Left ventricle myocardium inferior (tissue), 1 donor: ENCODE measurements at places on chromosomes 5 and 9. TPM values are rescaled to one million over a fixed set of nuclear protein-coding genes. Genes with fewer than 3 reads are reported as not detected.

ZNF883 gene
- 6.2 TPM for total RNA-seq

TMC1 gene
- total RNA-seq: 0.25 TPM

EPB41L4A gene
- 17.8 TPM for total RNA-seq

ZBED3 gene
- total RNA-seq: 7.8 TPM

RANBP3L gene
- total RNA-seq: 0.47 TPM

GARIN3 gene
- total RNA-seq: not detected

CMYA5 gene
- total RNA-seq: 1,210 TPM

GRCh38 chr9:85055506-85056202 lies 386.1 kb downstream of the NTRK2 start:
- no peak for DNase-seq
- H3K36me3 ChIP-seq: no peaks in the 10 kb centered on the region
- no peaks in the 10 kb centered on the region for H3K4me1 ChIP-seq
- H3K4me3 ChIP-seq: no peak overlapping the region
- H3K27me3 ChIP-seq: peaks cover 4% of the 10 kb centered on the region

GRCh38 chr5:113266913-113267227 lies 167.9 kb downstream of the TSSK1B start:
- no peak for DNase-seq
- H3K27me3 ChIP-seq: no peaks in the 10 kb centered on the region
- H3K4me3 ChIP-seq: no peak overlapping the region
- no peak overlapping the region for H3K27ac ChIP-seq

DNA sequence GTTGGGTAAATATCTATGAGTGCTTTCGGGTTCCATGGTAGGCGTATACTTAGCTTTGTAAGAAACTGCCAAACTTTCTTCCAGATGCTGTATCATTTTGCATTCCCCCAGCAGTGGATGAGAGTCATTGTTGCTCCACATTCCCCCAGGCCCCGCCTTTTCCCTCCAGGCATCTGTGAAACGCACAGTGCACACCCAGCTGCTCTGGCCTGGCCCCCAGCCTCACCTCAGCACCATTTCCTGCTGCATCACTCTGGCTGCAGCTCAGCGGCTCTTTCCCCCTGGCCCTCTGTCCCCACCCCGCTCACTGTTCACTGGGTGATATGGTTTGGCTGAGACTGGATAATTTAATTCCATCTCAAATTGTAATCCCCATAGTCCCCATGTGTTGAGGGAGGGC lies 76.6 kb upstream of the SPTLC1 start:
- no peak overlapping the region for H3K4me3 ChIP-seq
- no peak overlapping the region for H3K27ac ChIP-seq
- no peak for DNase-seq
- peaks cover 39% of the 10 kb centered on the region for H3K27me3 ChIP-seq
- no peaks in the 10 kb centered on the region for H3K36me3 ChIP-seq

DNA sequence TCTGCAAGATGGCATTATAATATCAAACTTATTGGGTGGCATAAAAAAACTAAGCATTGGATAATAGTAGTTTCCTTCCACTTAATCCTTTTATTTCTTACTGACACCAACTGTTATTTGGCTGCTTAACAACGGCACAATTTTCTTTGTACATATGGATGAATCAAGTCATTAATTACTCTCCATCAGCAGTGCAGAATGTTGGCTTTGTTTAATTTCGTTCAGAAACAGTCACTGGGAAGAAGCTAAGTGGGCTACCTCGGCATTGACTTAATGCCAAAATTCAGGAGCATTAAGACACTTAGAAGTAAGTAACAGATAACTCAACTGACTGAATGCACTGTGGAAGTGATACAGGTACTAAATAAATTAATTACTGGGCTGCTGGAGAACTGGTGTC lies 460.4 kb downstream of the CTNND2 start:
- no peak overlapping the region for H3K27ac ChIP-seq
- H3K27me3 ChIP-seq: peaks cover 4% of the 10 kb centered on the region
- H3K36me3 ChIP-seq: no peaks in the 10 kb centered on the region
- no peak overlapping the region for H3K4me3 ChIP-seq
- DNase-seq: no peak

DNA sequence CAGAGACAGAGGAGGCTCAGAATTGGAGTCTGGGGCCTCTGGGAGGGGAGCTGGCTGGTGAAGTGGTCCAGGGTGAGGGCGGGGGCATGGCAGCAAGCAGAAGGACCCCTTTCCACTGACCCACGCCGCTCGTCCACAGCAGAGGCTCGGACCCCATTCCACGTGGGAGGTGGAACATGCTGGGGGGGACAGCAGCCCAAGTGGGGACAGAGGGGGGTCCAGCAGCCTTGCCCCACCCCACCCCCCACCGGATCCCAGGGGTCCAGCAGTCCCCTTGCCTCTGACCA lies 25.4 kb upstream of the NKD2 start:
- no peaks in the 10 kb centered on the region for H3K36me3 ChIP-seq
- H3K4me3 ChIP-seq: no peak overlapping the region
- H3K4me1 ChIP-seq: peaks cover 17% of the 10 kb centered on the region
- no peak for DNase-seq
- no peak overlapping the region for H3K27ac ChIP-seq
- peaks cover 9% of the 10 kb centered on the region for H3K27me3 ChIP-seq

GRCh38 chr5:151523335-151523734 lies 67.8 kb downstream of the FAT2 start:
- H3K27me3 ChIP-seq: no peaks in the 10 kb centered on the region
- H3K4me3 ChIP-seq: no peak overlapping the region
- H3K36me3 ChIP-seq: no peaks in the 10 kb centered on the region
- H3K27ac ChIP-seq: no peak overlapping the region
- no peak for DNase-seq

DNA sequence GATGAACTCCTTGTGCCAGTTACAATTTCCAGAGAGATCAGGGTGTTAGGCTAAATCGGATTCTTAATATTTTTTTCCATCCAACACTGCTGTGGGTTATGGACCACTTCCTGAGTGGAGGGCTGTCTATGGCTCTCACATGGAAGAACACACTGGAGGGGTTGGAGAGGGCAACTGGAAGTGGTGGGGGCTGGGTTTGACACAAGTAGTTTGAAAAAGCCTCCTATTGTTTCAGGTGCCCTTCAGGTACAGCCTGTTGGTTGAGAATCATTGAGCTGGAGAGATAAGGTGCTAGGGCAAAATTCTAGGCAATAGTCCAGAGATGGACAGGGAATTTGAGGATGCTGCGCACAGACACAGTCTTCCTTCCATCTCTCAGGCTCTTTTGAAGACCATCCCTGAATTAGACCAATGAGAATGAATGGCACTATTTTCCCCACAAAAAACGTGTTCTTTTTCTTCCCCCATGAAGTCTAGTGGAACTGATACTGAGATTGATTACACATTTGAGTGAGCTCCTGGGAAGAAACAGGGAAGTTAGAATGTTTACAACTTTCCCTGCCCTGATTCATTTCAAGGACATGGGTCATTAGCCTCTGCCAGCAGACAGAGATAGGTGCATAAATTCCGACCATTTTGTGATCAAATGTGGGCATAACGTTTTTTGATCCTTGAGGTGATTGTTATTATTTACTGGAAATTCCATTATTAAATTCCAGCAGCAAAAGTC lies 87.7 kb downstream of the ACER2 start:
- H3K36me3 ChIP-seq: no peaks in the 10 kb centered on the region
- H3K27ac ChIP-seq: peak overlapping the region; percentile 30
- H3K27me3 ChIP-seq: peaks cover 12% of the 10 kb centered on the region
- peaks cover 14% of the 10 kb centered on the region for H3K4me1 ChIP-seq
- no peak for DNase-seq
- H3K4me3 ChIP-seq: no peak overlapping the region

DNA sequence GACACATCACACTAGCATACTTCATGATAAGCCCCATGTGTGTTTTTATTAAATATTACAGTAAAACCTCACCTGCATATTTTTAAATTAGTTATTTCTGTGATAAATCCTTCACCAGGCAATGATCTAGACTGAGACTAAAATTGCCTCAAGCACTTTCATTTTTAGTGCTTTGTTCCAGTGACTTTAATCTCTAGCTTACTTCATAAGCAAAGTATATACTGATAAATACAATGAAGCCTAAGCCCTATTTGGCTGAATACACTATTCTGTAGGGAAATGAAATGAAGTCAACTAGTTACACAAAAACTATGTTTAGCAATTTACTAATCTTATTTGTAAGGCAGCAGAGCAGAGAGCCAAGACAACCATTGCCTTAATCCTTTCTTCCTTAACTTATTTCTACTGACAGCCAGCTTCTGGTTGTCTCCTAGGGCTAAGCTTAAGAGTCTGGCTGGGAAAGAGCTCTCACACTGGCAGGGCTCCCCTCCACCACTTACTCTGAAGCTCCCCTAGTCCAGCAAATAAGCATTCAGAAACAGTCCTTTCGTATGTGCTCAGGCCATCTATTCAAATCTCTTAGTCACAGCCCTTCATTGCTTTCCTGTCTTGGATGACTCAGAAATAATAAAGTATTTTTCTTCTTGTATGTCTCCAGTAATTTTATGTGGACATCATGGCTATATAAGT lies 31.4 kb upstream of the MTAP start:
- no peak overlapping the region for H3K27ac ChIP-seq
- DNase-seq: no peak
- peaks cover 13% of the 10 kb centered on the region for H3K27me3 ChIP-seq
- no peaks in the 10 kb centered on the region for H3K36me3 ChIP-seq

- DNase-seq: no peak
- peak overlapping the region; percentile 64 for H3K27ac ChIP-seq
- H3K4me3 ChIP-seq: no peak overlapping the region
- H3K4me1 ChIP-seq: peaks cover 80% of the 10 kb centered on the region
Measured at GRCh38 chr5:32278406-32278805, 34.3 kb downstream of the MTMR12 start.

DNA sequence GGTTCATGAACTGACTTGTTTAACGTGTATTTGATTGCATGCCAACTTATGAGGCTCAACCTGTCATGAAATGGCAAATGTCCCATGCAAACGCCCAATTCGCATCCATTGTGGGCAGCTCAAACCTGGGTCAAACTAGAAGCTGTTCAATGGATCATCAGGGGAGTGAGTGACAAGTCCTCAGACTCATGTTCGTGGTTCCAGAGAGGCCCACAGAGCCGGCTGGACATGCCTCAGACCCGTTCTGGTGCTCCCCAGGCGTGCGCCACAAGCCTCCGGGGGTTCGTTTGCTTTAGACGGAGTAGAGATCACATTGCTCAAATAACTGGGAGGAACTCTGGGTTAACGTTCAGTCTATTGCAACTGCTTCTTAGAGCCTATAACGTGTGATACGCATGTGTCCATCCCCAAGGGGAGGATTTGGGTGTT lies 15.0 kb downstream of the GFI1B start:
- H3K4me3 ChIP-seq: no peak overlapping the region
- peaks cover 74% of the 10 kb centered on the region for H3K27me3 ChIP-seq
- DNase-seq: no peak
- H3K27ac ChIP-seq: no peak overlapping the region
- no peaks in the 10 kb centered on the region for H3K4me1 ChIP-seq

DNA sequence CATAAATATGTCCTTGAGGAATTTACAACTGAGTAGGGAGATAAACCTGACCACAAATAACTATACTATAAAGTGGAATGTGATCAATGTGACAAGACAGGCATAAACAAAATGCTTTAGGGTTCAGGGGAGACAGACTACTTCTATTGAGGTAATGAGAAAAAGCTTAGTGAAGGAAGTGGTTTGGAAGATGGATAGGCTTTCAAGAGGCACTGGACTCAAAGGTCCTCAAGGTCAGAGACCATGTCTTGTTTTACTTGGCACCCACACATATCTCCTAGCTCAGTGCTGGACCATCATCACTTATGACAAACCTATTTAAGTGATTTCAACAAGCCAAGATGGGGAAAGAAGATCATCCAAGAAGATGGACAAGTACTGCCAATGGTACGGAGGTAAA lies 257.8 kb downstream of the BNC2 start:
- H3K27me3 ChIP-seq: peaks cover 10% of the 10 kb centered on the region
- no peaks in the 10 kb centered on the region for H3K4me1 ChIP-seq
- no peaks in the 10 kb centered on the region for H3K36me3 ChIP-seq
- H3K4me3 ChIP-seq: no peak overlapping the region

GRCh38 chr5:87210743-87211142 lies 56.9 kb upstream of the RASA1 start:
- no peak overlapping the region for H3K27ac ChIP-seq
- H3K36me3 ChIP-seq: no peaks in the 10 kb centered on the region
- DNase-seq: no peak
- no peaks in the 10 kb centered on the region for H3K4me1 ChIP-seq
- no peaks in the 10 kb centered on the region for H3K27me3 ChIP-seq
- no peak overlapping the region for H3K4me3 ChIP-seq

DNA sequence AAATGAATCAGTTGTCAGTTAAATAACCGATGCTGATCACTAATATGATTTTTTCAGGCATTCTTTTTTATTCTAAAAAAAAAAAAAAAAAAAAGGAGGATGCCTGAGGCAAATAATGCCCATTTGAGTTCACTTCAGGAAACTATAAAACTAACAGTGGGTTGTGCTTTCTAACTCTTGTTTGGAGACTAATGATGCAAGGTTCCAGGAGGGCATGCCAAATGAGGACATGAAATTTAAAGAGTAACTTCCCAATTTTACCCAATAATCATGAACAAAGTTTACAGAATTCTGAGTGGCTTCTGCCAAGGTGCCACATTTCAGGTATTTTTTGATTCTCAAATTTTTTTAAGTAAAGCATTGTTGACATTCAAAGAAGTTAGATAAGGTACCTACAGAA lies 41.0 kb downstream of the CEP120 start:
- no peaks in the 10 kb centered on the region for H3K4me1 ChIP-seq
- peaks cover 78% of the 10 kb centered on the region for H3K36me3 ChIP-seq
- no peak for DNase-seq
- no peak overlapping the region for H3K4me3 ChIP-seq
- no peak overlapping the region for H3K27ac ChIP-seq

GRCh38 chr5:39943811-39944210 lies 519.0 kb upstream of the DAB2 start:
- H3K36me3 ChIP-seq: no peaks in the 10 kb centered on the region
- no peak for DNase-seq
- H3K4me3 ChIP-seq: no peak overlapping the region
- no peaks in the 10 kb centered on the region for H3K27me3 ChIP-seq

DNA sequence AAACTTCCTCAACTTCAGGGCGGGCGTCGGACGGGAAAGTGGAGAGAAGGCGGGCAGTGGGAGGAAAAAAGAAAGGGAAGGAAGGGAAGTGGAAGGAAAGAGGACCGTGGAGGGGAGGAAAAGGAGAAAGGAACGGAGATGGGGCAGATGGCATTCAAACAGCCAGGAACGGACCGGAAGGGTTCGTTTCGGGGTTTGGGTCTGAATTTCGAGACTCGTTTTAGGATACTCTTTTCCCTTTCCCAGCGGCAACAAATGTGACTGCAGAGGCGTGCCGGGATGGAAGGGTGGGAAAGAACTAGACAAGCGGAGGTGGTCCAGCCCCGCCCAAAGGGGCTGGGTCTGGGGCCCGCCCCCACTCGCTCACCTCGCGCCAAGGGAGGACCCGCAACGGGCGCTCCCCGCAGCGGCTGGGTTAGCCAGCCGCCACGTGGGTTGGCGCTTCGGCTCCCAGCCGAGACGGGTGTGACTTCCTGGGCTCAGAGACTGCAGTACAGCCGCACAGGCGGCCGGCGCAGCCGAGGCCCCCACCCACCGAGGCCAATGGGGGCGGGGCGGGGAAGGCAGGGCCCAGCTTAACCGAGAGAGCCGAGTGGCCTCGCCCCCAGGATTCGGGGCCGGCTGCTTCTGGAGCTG lies 2.7 kb downstream of the VCAN start:
- H3K36me3 ChIP-seq: no peaks in the 10 kb centered on the region
- peak; percentile 84 for DNase-seq
- peak overlapping the region; percentile 81 for H3K27ac ChIP-seq
